ENCODE measurements at places on chromosomes 16 and 17.
A peak's percentile ranks its signal among the peaks of the same experiment; 100 is the strongest.

DNA sequence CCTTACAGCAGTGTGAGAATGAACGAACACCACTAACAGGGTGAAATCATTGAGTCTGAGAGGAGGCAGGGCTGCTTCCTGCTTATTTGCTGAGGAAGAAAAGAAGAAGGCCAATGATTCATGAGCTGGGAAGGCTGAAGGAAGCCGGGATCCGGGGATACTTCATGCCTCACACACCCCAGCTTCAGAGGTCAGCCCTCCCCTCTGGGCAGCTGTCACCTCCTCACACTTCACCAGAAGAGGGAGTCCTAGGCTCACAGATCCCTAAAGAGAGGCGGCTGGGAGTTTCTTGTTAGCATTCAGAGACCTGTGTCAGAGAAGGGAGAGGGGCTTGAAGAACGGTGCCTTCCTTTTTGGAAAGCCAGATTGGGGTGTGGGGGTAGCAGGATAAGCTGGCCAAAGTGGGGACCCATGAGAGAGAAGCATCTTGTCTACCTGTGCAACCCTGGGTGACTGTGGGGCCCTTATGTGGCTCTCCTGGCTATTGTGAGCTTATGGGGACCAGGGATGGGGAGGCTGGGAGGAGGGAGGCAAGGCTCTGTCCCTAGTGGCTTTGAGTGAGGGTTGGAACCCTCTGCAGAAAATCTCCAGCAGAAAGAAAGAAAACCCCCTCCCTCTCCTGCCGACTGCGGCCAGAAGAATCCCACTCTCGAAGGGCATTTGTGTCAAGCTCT lies 94.6 kb downstream of the RGS9 start:
- DNase-seq, result peak; percentile 37

GRCh38 chr16:47750371-47750770 lies 289.2 kb downstream of the PHKB start:
- DNase-seq, result no peak

DNA sequence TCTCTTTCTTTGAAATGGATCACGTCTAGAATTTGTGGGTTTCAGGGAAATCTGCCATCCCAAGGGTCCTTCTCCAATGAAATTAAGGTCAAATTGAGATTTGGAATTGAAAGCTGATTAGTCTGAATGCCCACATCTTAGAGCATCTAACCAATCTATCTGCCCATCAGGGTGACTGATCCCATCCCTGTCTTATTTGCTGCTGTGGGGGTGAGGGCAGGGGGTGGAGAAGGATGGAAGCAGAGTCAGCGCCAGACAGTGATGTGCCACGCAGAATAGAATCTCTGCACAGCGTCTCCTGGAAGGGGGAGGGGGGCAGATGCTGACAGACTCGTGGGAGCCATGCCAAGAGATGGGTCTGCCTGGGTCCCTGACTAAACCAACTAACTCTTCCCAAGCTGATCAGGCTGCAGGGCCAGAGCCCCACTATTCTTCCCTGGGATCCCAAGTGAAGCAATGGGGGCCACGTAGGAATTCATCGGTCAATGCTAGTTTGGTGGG lies 32.1 kb downstream of the CDK5RAP3 start:
- DNase-seq, result no peak

GRCh38 chr17:81831563-81831956 lies 1.5 kb downstream of the MCRIP1 start:
- DNase-seq, result no peak

- DNase-seq, result no peak
Observed at GRCh38 chr17:76578376-76578775, 7.3 kb downstream of the ST6GALNAC2 start.

DNA sequence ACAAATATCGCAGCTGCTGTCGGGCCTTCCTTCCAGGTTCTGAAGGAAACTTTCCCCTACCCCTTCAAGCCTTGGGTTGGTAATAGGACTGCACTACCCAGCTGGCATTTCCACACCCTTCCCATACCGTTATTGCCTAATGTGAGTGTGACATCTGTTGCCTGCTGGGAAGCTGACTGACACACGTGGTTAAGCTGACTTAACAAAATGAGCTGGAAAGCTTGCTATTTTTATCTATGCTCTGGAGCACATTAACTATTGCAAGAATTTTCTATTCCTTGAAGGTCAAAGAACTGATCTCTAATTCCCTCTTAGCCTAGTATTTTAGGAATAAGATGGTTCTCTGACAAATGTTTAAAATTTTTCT lies 79.5 kb downstream of the PMP22 start:
- no peak for DNase-seq

Data from central memory CD4-positive, alpha-beta T cell (primary cell).